ENCODE measurements at places on chromosomes 12 and 14.

GRCh38 chr14:71103662-71104484 lies 196.6 kb downstream of the PCNX1 start:
- no peak for DNase-seq

DNA sequence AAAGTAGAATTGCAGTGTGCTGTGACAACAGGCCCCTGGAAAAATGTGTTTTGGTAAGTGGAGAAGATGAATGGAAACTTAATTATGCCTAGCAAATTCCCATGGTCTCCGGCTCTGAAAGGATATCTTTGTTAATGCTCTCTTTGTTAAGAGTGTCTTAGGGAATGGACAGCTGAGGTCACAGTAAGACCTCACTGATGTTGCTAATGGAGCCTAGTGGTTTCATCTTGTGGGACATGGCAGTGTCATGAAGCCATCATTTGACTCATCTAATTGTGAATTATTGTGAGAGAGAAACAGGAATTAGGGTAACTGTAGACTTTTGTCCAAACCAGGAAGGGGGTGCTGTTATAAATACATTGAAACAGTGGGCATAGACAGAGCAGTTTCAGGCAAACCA lies 330.3 kb downstream of the TMTC2 start:
- no peak for DNase-seq

DNA sequence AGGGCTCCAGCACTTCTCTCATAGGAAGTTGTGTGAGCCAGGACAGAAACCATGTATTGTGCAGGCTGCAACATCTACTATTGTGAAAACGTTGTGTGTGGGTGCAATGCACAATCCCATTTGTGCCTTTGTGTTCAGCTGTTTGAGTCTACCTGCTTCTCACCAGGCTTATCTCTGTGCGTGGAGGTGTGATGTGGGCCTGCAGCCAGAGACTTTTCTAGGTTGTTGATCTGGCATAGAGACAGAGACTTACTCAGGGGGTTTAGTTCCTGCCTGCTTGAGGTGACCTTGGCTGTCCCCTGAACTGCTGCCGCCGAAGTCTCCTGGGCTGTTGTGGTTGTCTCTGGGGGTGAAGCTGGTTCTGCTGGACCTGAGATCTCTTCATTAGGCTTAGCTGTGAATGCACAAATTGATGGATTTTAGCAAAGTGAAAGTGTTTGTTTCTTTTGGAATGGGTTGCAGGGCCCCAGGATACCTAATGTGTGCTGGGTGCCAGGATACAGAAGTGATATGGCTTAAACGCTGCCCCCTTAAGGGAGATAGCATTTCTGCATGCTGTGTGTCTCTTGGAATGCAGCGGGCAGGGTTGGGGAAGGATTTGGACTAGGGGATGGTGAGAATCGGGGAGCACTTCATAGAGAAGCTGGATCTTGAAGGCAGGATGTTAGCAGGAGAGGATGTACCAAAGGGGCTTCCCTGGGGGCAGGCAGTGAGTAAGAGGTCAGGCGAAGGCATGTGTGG lies 2.5 kb downstream of the LACRT start:
- no peak for DNase-seq

GRCh38 chr14:80718940-80719339 lies 222.6 kb downstream of the CEP128 start:
- DNase-seq = no peak

GRCh38 chr14:104243200-104243599 lies 104.8 kb downstream of the KIF26A start:
- DNase-seq = no peak

DNA sequence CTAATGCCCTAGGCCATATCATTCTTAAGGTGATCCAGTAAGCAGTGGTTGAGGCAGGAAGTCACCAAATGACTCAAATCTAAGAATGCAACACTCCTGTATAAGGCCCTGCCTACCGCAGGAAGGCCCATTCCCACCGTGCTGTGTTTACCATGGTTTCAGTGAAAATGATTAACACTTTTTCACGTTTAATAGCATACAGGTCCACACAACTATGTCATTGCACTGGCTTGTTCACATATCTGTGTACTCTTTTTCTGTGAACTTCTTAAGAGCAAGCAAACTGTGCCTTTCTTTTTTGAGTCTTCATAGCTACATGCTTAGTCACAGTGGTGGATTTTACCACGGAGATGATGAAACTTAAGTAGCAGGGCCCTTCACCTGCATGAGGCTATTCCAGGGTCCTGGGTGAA lies 214.9 kb downstream of the CNTN1 start:
- no peak for DNase-seq

GRCh38 chr12:119857041-119857591 lies 20.0 kb downstream of the CIT start:
- no peak for DNase-seq

DNA sequence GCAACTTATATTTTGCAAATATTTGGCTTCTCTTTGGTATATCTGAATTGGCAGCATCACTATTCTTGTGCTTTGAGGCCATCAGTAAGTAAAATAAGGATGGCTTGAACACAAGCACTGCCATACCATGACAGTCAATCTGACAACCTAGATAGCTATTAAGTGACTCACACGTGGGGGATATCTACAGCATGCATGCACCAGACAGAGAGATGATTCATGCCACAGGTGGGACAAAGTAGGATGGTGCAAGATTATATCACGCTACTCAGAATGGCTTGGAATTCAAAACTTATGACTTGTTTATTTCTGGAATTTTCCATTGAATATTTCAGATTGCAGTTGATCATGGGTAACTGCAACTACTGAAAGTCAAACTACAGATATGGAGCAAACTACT lies 675.6 kb upstream of the MDGA2 start:
- no peak for DNase-seq

GRCh38 chr14:65867333-65867732 lies 454.8 kb downstream of the FUT8 start:
- no peak for DNase-seq

DNA sequence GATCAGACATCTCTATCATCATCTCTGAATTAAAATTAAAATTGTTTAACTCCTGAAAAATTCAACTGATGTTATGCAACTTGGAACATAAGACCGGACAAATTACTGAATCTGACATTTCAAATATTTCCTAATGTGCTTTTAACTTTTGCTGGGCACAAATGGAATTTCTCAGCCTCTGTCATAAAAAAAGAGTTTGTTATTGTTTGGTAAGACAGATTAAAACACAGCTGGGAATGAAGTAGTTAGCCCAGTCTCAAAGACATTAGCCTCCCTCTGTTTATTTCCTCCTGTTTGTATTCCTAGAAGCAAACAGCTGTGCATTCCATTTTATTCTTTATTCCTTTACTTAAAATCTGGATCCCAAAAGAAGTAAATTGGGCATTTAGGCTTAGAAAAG lies 29.4 kb downstream of the PLEKHA5 start:
- no peak for DNase-seq

GRCh38 chr14:105126126-105126980 lies 42.2 kb downstream of the JAG2 start:
- no peak for DNase-seq

DNA sequence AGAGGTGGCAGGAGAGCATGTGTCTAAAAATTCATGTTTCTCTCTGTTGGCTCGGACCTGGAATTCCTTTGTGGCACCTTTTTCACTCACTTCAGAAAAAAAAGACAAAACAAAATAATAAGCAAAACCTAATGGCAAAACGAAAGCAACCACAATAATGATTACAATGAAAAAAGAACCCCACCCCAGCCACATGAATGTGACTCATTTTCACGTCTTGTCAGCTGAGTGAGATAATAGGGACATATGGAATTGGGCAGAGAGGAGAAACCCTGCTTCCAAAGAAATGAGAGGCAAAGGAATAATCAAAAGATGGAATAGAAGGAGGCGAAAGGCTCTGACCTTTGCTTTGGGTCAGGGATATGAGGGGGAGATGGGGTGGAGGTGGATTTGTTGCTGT lies 143.4 kb downstream of the SLC8A3 start:
- no peak for DNase-seq

DNA sequence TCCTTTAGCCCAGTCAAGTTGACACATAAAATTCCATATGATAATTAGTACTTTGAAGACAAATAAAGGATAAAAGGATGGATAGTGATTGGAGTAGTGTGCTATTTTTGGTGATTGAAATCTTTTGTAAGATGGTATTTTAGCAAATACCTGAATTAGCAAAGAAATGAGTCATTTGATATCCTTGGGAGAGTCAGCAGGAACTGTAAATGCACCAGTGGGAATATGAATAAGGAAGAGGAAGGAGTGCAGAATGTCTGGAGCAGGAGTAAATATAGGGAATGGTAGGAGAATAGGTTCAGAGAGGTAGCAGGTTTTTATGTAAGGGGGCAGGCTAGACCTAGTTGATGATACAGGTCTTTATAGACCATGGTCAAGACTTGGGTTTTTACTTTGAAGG lies 75.0 kb downstream of the TRMT5 start:
- DNase-seq = no peak

- no peak for DNase-seq
Measured at GRCh38 chr14:88252498-88252897, 70.6 kb downstream of the KCNK10 start.

DNA sequence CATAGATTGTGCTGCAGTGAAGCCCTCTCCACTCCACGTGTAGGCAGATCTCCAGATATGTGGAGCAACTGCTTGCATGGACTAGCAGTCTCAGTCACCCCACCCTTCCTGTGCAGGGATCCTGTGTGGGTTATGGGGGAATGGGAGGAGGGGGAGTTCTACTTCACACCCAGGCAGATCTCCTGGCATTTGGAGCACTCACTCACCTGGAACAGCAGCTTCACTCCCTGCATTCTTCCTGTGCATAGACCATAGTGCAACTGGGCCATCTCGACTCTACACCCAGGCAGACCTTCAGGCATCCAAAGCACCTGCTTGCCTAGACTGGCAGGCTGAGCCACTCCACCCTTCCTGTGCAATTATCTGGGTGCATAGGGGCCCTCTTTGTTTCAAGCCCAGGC lies 96.0 kb upstream of the PCED1B start:
- DNase-seq = no peak

DNA sequence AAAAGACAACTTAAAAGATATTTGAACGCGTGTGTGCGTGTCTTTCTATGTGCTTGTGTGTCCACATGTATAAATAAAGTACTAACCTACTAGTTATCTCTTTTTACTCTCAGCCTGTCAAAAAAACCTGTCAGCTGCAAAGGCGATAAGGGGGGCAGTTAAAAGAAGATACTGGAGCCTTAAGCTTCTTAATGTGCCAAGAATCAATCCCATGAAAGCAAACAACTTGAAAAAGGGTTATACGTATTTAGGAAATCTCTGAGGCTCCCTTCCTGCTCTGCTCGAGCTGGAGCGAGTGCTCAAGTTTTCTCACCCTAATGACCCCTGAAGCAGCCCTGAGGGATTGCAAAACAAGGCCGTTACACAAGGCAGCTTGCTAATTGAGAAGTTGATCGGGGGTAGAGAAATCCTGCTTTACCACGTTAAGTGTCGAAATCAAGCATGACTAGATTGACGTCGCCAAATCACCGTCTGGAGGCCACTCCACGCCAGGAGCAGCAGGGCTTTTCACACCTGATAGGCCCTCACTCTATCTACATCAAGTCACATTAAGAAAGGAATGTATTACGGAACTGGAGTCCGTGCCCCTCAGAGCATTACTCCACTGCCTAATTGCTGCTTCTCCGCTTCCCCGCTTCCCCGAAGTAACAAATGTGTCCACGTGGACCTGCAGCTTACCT lies 32.4 kb downstream of the LMO3 start:
- no peak for DNase-seq

GRCh38 chr14:95068521-95068920 lies 88.8 kb downstream of the DICER1 start:
- no peak for DNase-seq

DNA sequence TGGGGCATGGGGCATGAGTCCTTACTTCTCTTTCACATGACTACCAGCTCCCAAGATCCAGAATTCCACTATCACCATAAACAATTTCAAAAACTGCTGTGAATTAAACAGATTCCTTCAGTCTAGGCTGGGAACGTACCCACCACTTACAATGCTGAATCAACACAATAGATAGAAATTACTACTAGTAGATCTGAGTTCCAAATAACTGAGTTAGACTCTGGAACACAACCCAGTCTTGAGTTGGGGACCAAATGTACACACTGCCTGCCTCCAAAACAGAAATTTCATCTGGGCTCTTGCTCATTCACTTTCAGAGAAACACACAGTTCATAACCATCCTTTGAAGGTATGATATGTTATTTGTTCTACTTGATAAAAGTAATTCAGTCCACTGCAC lies 8.9 kb downstream of the CORO1C start:
- no peak for DNase-seq

- no peak for DNase-seq
Measured at GRCh38 chr14:90193925-90194324, 62.4 kb upstream of the PSMC1 start.

Data from heart left ventricle (tissue), 16 donors.